AG04450 (cell line): ENCODE measurements at places on chromosomes 1 and 21.

DNA sequence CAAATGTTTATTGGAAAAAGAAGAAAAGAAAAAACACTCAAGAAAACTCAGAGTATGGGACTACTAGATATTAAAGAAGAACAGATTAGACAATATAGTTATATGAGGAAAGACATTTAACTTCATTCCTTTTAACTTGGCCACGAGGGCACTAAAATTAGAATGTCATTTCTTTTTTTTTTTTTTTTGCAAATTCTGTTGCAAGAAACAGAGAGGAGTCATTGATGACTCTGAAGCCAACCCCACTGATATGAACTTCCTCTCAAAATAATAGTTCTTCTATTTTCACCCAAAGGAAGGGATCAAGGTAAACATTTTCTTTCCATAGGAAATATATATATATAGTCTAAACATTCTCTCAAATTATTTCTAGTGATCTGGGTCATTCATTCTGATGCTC lies 24.6 kb upstream of the PEX19 start:
- no peak for DNase-seq

DNA sequence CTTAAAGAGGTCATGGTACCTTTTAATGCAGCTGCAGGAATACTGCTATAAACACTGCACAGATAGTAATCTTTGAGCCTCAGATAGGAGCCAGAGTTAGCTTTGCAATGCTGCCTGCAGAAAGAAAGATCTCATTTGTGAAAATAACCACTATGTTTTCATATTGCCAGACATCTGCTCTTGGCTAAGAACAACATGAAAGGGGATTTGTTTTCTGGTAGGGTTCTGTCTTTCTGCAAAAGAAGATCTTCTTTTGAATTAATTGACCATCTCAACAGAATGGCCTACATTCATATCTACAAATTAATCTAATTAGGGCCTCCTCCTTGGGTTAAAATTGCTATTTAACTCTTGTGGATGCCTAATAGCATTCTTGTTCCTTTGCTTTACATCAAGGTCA lies 177.6 kb upstream of the DPYD start:
- no peak for DNase-seq

- DNase-seq = no peak
Measured at GRCh38 chr1:225460737-225461532, 33.1 kb upstream of the LBR start.

DNA sequence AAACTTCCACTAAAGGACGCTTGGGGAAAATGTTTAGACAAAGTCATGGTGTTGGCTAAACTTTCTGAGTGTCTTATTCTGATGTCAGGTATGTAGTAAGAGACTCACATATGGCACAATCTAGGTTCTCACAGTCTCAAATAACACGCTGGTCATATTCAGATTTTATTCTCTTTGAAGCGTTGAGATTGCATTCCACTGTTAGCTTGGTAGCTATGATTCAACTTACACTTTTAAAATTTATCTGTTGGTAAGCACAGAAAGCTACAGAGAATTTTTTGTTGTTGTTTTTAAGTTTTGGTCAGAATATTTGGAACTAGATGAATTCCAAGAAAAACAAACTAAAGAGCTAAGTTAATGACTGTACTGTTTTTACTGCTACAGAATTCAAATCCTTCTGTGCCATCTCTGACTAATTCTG lies 126.7 kb downstream of the PRRX1 start:
- peak; percentile 23 for DNase-seq

DNA sequence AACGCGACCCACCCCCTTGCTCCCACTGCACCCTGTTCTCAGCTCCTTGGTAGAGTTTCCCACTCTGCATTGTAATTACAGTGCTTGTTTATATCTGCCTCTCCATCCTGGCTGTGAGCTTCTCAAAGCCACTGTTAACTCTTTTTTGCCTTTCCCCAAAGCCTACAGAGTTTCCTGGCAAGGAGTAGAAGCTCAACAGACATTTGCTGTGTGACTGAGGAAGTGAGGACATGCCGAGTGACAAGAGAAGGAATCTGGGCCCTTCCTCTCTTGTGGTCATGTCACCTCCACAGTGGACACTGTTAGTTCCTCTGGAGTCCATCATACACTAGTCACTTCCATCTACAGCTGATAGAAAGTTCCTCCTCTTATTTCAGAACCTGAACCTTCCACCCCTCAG lies 6.1 kb upstream of the IGSF8 start:
- DNase-seq = no peak

DNA sequence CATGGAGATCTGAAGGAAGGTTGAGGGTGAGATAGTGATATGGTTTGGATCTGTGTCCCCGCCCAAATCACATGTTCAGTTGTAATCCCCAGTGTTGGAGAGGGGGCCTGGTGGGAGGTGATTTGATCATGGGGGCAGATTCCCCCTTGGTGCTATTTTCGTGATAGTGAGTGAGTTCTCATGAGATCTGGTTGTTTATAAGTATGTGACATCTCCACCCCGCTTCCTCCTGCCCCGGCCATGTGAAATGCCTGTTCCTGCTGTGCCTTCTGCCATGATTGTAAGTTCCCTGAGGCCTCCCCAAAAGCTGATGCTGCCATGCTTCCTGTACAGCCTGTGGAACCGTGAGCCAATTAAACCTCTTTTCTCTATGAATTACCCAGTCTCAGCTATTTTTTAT lies 451.9 kb upstream of the VAMP3 start:
- no peak for DNase-seq
